ENCODE measurements at places on chromosomes 1 and 21. TPM values are rescaled to one million over a fixed set of nuclear protein-coding genes. Genes with fewer than 3 reads are reported as not detected.

NUP210L gene
- total RNA-seq: not detected

PROK1 gene
- not detected for total RNA-seq

GUCA2A gene
- total RNA-seq: not detected

MTARC1 gene
- total RNA-seq: 6.2 TPM

MEGF6 gene
- 15.5 TPM for total RNA-seq

TTLL10 gene
- not detected for total RNA-seq

KIF21B gene
- total RNA-seq: 1.2 TPM

LCE2C gene
- total RNA-seq: not detected

OPRD1 gene
- 0.13 TPM for total RNA-seq

BTBD8 gene
- total RNA-seq: 4.6 TPM
